DMS53 (cell line): ENCODE measurements at places on chromosomes 3 and 15.

- DNase-seq, result no peak
These were observed 30.6 kb upstream of the LRRC3B start for GRCh38 chr3:26591926-26592325.

- DNase-seq, result no peak
These were observed 45.0 kb downstream of the SMAD3 start for GRCh38 chr15:67110361-67110781.

- DNase-seq, result no peak
These were observed 33.2 kb upstream of the RPP14 start for GRCh38 chr3:58272891-58273290.

GRCh38 chr15:35886765-35887164, 340.8 kb upstream of the DPH6 start:
- no peak for DNase-seq

DNA sequence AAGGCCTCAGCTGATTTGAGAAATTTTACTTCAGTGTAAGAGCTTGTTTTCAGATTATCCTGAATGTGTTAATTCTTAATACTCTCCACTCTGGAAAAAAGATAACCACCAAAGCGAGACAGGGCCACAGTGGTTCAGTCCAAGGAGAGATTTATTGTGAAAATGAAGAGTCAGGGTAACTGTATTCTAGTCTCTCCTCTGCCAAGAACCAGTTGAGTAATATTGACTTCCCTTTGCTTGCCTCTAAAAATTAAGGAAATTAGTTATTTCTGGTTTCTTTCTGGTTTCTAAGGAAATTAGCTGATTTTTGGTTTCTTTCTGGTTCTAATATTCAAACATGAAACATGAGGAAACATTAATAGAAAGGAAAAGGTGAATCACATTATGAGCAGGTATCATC, 34.9 kb downstream of the PPP1R2 start:
- no peak for DNase-seq

- no peak for DNase-seq
These were observed 361.9 kb downstream of the CLSTN2 start for GRCh38 chr3:140296796-140297352.

DNA sequence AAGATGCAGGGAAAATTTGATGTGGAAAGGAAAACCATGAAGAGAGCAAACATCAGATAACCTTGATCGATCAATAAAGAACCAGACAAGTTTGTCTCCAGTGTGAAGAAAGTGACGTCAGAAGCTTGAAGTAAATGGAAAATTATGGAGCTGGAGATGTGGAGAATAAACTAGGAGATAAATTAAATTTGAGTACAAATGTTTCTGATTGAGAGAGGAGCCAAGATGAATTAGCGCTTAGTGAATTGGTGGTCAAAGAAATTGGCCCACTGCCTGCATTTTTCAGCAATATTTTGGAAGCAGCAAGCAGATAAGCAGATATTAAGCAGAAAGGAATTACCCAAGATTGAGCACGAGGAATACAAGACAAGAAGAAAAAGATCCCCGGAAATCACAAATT, 567.3 kb upstream of the ZNF385D start:
- no peak for DNase-seq

GRCh38 chr3:45646051-45646585, 43.1 kb upstream of the SACM1L start:
- DNase-seq, result no peak

- DNase-seq, result no peak
These were observed 238.0 kb upstream of the CTNNB1 start for GRCh38 chr3:40961104-40961857.

DNA sequence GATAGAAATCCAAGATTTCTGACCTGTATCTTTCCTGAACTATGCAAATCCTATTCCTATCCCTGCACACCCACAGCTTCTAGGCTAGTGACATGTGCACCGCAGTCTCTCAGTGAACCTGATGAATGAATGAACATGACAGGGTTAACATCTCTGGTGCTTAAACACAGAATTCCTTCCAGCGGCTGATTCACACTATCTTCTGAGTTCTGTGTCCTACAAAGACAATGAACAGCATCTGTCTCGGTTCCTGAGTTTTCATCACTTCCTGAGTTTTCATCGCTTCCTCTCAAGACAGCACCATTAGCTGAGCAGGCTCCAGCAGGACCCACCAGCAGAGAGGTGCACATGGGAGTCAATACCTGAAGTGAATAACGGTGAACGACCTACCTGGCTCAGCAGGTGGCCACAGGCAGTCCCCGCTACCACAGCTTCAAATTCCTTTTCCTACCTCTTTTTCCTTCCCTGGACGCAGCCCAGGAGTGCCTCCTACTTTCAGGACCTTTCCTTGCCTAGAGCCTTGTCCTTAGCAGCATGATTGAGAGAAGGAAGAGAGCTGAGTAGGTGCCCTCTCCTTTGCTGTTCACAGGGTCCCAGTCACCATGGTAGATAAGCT, 113.5 kb downstream of the IGF2BP2 start:
- DNase-seq, result no peak

DNA sequence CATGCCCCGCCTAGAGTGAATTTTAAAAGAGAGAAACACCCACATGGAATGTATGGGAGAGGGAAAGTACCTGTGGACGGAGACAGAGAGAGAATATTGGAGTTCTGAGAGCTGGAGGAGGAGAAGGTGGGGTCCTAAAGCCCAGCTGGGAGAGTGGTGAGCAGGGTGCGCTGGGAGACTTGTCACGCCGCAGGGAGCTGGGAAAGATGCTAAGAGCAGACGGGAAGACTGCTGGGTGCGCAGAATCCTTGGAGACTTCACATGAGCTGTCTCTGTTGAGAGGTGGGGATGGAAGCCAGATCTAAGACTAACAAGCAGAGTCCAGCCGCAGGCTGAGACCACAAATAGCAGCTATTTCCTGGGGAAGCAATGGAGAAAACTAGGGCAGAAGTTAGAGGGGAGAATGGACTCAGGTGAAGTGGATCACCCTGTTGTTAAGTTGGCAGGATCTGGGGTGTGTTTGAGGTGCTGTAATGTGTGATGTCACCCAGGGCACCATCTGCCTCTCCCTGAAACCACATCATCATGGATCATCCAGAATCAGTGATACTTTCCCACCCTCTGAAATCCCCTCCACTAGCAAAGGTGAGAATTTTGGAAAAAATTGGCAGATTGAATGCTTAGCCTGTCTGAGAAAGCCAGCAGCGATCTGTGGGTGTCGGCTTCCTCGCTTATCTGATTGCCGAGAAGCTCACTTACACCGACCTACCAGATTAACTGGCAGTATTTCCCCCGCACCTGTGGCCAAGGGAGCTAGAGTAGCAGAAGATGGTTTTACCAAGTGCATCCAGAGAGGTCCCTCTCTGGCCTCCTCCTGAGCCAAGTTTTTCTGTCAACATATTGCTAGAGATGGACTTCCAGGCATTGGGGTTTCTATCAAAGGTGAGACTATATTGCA, 174.8 kb upstream of the BHLHE40 start:
- DNase-seq, result no peak

- DNase-seq, result no peak
These were observed 208.9 kb upstream of the DCBLD2 start for GRCh38 chr3:99110401-99110800.

DNA sequence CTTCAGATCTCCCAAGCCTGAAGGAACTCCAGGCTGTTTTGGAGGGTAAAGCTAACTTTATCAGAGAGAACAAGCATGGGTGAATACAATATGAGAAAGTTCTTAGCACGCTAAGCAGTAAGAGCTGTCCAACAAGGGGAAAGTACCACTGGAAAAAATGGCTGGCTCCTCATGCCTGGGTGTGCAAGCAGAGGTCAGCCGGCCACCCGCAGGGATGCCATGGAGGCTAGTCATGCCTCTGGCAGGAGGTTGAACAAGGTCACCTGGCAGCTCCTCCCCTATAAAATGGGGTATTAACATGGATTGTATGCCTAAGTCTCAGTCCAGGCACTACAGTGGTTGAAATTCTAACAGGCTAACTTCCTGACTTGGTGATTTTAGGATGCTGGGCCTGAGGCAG, 75.4 kb upstream of the SLC6A1 start:
- no peak for DNase-seq

DNA sequence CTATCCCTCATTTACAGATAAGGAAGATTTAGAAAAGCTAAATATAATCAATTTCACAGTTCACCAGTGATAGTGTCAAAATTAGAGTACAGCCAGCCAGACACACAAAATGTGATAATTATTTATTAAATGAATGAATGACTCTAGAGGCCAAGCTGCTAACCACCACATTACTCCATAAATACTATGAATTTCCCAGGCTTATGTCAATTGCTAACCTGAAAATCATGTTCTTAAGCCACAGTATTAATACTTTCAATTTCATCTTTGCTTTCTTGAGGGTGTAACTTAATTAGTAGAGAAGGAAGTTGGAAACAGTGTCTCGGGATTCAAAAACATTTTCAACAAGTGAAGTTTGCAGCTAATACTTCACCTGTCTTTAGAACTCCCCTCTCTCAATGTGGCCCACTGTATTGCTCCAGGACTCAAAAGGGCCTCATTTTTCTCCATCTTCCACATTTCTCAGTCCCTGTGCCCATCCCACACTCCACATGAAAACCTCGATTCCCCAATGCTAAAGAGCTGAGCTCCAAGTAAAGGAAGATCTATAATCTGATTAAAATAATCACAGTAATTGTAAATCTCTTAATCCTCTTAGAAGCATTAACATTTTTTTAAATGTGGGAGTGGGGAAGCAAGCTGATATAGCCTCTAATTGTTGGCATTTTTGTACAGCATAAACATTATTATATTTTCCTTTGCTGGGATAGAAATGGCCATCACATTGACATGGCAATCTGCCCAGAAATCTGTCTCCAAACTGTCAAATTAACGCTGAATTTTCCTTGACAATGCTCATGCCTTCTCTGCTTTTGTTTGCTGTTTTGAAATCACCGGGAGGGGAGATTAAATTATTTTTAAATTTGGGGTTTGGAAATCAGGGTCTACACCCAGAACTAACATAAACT, 765.1 kb downstream of the ROBO1 start:
- DNase-seq, result no peak

DNA sequence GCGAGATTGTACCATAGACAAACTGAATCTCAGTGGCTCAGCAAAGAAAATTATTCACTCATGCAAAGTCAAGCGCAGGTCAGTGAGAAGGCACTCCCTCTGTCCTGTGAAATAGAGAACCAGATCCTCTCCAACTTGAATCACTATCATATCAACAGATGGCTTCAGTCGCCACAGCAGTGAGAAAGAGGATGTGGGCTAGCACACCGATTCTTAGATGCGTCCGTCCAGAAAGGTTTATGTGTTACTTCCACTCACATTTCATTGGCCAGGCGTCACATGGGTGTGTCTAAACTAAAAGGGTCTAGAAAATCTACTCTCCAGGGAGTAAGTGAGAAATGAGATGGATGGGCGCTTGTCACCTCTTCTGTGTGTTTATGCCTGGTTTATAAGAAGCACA, 141.6 kb upstream of the KBTBD8 start:
- DNase-seq, result no peak

GRCh38 chr15:97522347-97522746, 438.2 kb upstream of the ARRDC4 start:
- no peak for DNase-seq

DNA sequence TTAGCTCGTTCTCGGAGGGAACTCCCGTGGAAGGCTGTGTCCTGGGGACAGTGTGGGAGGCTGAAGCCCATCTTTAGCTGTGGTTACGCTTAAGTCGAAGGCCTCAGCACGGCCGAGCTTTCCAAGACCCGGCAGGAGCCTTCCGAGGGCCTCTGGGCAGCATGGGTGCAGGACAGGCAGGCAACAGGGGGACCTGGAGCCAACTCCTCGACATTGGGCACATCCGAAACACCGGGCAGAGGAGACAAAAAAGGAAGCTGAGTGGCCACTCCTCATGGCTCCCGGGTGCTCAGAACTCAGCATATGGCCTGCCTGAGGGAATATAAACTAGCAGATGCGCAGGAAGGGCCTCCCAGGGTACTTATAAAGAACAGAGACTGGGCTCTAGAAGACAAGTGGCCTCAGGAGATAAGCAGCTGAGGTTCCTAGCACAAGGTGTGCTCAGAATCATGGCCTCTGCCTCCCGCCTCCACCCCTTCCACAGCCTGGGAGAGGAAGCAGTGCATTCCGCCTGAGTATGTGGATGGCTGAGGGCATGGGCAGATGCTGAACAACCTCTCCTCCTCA, 34.1 kb downstream of the ABTB1 start:
- no peak for DNase-seq

DNA sequence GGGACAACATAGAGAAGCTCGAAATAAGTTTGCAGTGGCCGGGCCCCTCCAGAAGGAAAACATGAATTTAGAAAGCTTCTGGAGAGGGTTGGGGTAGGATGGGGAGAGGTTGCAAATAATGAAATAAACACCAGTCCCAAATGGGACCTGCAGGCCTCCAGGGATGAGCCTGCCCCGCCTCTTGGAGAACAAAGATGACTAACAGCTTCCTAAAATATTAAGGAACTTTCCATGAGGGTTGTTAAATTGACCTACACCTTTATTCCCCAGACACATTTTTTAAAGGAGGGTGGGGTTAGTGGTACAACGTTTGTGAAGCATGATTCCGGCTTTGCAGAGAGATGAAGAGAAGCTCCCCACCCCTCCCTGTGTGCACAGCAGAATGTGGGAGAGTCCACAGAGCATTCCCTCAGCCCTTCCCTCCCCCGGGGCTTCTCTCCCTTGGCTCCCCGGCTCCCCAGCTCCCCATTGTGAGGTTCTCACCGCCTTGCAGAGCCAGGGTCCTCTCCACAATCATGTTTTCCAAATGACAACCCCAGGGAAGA, 84.1 kb downstream of the ARHGAP31 start:
- no peak for DNase-seq

DNA sequence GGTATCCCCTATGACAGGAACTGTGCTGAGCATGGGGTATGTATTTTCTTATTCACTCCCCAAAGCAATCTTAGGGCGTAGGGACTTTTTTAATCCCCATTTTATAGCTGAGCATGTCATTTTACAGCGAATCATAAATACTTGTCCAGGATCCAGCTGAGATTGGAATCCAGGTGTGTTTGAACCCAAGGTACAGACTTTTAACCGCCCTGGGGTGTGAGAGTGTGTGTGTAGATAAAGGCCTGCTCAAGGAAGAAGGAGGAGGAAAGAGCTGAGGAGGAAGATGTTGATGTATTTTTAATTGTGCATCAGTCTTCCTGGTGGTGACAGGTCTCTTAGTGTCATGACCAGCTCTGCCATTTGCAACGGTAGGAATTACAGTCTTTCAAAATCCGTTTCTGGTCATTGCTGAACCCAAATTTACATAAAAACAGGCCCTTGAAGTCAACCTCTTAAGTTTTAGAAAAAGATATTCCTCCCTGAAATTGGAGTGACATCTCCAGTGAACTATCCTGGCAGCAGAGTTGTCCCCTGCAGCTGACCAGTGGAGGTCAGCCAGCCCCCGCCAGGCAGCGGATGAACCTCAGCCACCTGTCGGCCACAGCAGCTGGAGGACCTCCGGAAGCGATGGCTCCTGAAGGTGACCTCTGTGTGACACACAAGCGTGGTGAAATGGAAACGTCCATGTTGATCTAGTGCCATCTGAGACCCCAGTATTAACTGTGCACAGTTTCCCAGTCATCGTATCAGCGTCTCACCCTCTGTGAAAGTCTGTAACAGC, 92.8 kb upstream of the MITF start:
- no peak for DNase-seq

GRCh38 chr3:184029443-184029842, 2.1 kb upstream of the HTR3D start:
- DNase-seq, result no peak

- DNase-seq, result no peak
These were observed 5.3 kb downstream of the SEMA3G start for GRCh38 chr3:52439426-52440248.

GRCh38 chr15:83695246-83695645, 41.3 kb downstream of the ADAMTSL3 start:
- DNase-seq, result no peak

GRCh38 chr3:72427624-72428023, 420.6 kb downstream of the SHQ1 start:
- no peak for DNase-seq
